ENCODE measurements at places on chromosomes 5 and 9.

- no peak for DNase-seq
These were observed 5.7 kb upstream of the TRAF1 start for GRCh38 chr9:120932086-120932823.

DNA sequence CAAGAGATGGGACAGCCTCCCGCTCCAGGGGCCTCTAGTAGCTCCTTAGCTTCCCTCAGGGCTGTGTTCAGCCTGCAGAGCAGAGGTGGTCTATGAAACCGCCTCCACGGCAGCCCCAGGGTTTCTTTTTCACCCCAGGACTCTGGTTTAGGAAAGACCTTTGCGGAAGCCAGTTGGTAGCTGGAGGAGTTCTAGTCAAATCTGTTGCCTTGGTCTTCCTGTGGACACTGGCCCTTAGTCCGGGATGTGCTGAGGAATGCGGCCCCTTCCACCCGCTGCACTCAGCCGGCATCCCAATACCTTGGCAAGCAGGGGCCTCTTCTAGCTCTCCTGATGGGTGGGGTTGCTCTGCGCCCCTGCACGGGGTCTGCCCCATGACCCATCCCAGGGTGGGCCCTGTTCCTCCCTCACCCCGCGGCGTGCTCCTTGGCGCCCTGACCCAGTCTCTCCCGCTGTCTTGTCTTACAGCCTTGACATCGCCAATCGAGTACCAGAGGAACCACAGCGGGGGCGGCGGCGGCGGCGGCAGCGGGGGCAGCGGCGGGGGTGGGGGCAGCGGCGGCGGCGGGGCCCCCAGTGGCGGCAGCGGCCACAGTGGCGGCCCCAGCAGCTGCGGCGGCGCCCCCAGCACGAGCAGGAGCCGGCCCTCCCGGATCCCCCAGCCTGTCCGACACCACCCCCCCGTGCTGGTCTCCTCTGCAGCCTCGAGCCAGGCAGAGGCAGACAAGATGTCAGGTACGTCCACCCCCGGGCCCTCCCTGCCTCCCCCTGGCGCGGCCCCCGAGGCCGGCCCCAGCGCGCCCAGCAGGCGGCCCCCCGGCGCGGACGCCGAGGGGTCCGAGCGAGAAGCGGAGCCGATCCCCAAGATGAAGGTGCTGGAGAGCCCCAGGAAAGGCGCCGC, 94.3 kb upstream of the OTULINL start:
- DNase-seq, result no peak

DNA sequence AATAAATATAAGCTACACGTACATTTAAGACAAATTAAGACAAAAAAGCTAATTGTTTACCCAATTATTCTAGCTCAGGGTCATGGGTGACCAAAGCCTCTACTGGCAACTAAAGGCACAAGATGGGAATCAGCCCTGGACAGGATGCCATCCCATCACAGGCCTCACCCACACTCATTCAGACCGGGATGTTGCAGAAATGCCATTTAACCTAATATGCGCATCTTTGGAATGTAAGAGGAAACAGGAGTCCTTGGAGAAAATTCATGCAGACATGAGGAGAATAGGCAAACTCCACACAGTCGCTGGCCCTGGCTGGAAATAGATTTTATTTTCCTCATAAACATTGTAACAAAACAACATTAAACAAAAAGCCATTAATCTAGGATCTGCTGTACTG, 2003.8 kb upstream of the CDH9 start:
- no peak for DNase-seq

DNA sequence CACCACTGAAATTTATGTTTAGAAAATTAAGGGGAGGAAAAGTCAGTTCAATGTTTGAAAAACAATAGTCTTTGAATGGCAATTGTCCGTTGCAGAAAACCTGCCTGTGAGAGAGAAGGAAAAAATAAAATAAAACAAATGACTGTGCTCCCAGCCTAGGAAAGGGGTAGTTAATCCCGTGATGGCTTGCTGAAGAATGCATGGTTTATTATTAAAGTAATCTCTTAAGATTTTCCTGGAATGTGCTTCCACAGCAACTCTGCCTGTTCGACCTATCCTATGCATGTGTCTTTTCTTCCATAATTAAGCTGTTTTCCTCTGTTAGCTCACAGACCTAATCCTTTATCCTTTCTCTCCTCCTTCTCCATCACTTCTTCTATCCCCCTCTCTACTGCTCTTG, 2.4 kb upstream of the DAB2 start:
- DNase-seq, result no peak

DNA sequence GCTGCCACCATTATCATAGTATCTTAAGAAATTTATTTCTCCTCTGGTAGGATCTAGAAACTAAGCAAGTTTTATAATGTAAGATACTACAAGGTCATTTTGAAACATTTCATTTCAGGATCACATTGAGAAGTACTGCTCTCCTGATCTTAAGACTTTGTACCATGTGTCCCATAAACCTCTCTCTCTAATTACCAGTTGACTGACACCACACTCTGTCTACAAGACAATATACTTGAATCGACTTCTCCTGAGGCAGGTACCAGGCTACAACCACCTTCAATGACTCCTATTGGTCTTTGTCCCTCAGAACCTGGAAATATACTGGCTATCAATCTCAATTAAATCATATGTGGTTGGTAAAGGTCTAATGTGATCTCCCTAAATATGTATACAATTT, 597.0 kb downstream of the PTPRD start:
- DNase-seq, result no peak

DNA sequence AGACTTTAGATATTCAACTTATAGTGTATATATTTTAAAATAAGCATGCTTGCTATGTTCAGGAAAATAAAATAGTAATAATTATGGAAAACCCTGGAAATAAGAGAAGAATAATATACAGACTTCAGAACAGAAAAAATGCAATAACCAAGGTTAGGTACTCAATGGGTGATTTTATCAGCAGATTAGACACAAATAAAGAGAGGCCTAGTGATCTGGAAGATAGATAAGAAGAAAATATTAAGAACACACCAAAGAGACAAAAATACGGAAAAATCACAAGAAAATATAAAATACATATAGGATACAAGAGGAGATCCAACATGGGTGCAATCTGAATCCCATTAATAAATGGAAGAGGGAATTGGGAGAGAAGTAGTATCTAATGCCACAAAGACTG, 1348.5 kb upstream of the WWC1 start:
- DNase-seq, result no peak

GRCh38 chr5:149778303-149779123, 48.4 kb downstream of the PPARGC1B start:
- no peak for DNase-seq

- no peak for DNase-seq
These were observed 3.0 kb upstream of the UBE2R2 start for GRCh38 chr9:33813712-33814641.

- no peak for DNase-seq
These were observed 131.5 kb downstream of the ZNF354C start for GRCh38 chr5:179191506-179192184.

- no peak for DNase-seq
These were observed 37.8 kb downstream of the GRAMD2B start for GRCh38 chr5:126460977-126461376.

DNA sequence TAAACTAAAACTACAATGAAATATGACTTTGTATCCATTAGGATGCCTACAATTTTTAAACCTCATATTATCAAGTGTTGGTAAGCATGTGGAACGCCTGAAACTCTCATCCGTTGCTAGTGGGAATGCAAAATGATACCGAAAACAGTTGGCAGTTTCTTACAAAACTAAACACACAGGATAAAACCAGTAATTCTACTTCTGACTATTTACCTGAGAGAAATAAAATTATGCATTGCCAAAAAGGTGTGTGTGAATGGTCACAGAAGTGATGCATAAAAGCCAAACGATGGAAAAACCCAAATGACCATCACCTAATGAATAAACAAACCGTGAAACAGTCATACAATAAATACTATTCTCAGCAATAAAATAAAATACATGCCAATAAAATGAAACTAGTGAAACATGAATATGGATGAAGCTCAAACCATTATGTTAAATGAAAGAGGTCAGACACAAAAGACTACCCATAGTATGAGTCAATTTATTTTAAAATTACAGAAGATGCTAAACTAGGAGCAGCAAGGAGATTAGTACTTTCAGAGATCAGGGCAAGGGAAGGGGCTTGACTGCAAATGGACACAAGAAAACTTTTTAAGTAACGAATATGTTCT, 13.4 kb downstream of the AUH start:
- no peak for DNase-seq

DNA sequence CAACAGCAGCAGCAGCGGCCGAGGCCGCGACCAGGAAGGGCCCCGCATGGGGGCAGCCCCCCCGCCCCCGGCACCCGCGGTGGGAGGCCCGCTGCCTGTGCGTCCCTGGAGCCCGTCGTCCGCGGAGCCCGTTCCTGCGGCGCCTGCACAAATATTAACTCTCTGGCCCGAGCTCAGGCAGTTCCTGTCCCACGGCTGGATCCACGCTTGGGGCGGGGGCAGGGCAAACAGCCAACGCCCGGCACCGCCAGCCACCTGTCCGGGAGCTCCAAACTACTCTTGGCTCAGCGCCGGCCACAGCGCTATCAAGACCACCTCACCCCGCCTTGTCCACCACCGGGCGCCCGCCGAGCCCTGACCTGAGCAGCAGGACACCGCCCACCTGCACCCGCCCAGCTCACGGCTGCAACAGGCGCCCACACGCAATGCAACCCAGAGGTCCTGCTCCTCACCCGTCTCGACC, at the start of gene LRRC26:
TSS of gene LRRC26 (minus strand) at position 156 of the 463 bp plus-strand sequence. CDS start at position 48, 108 bp downstream.
- DNase-seq, result no peak

DNA sequence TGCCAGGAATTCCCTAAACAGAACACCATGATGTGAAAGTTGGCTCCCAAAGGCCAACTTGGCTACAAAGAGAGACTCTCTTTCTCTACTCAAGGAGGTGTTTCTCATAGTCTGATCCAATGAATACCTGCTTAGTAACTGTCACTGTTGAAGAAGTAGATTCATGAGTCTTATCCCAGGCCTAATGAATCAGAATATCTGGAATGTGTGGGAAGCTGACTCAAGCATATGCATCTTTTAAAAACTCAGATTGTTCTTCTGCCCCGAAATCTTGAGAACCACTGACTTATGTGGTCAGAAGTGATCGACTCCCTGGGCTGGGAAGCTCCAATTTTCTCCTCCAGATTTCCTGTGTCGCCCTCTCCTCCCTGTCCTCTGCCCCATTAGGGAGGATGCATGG, 345.6 kb downstream of the PLK2 start:
- no peak for DNase-seq

DNA sequence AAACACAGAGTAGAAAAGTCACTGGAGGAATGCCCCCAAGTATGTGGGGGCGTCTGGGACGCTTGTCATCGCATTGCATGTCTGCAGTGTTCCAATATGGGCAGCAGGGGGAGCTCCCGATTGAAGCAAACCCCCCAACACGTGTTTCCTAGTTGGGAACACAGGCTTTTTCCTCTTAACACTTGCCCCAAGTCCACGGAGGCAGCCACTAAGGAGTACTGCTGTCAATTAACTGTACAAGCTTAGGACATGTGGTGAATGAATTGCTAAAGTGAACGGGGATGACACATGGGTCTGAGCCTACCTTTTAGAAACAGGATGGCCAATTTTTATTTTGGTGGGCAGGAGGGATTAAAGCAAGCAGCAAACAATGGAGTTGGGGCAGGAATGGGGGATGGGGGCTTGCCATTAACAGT, 2.2 kb downstream of the GABRB2 start:
- DNase-seq, result peak; percentile 68

DNA sequence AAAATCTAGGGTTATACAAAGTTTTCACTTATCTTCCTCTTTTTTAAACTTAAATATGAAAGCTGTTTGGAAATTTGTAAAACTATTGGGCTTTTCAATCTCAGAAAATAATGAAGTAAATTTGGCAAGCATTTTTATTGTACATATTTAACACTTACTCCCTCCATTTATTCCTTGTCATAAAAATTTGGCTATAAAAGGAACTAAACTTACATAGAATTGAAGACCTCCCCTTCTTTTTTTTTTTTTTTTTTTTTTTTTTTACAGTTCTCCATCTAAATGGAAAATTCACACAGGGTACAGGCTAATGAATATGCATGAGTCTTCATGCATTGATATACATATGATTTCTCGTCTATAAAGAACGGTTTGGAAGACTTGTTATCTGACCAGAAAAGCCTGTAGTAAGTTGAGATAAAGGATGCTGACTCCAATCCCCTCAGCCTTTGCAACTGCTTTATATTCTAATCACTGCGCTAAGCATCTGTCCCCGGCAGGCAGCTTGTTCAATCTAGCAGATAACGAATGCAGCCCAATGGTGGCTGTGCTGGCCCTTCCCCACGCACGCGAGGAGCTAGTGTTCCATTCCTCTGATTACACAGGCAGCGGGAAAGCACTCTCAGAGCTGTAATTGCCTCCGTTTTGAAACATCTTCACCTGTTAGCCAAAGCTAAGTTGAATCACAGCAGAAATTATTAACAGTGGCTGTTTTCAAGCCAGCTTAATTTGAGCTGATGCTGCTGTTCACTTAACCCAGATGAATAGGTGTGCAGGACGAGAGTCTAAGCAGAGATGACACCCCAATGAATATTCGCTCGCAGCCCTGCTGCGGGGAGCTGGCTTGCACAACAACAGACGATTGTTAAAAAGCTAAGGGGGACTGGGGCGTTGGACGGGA, 453.8 kb upstream of the ZNF608 start:
- peak; percentile 47 for DNase-seq

- no peak for DNase-seq
These were observed 338.0 kb downstream of the MAN2A1 start for GRCh38 chr5:110027527-110028322.

DNA sequence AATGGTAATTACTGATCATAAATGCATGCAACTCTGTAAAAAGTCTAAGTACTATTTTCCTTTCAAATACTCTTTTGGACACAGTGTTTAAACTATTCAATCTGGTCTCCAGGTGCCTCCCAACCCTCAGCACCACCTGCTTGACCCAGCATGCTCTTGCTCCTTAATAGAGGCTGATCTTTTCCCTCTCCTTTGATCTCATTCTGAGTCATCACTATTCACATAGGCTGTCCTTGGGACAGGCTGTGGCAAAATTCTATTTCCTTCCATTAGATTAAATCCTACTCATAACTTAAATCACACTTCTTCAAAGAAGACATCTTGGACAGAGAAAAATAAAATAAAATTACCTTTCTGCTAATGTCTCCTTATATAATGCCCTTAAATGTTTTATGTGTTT, 199.4 kb upstream of the ST8SIA4 start:
- no peak for DNase-seq

All from dorsolateral prefrontal cortex (tissue), 122 donors.